ENCODE measurements at places on chromosomes 2 and 18. TPM values are rescaled to one million over a fixed set of nuclear protein-coding genes. Genes with fewer than 3 reads are reported as not detected.
A peak's percentile ranks its signal among the peaks of the same experiment; 100 is the strongest.

SIX2 gene
- total RNA-seq, result 2.9 TPM

NAT8 gene
- total RNA-seq, result not detected

SNTG2 gene
- not detected for total RNA-seq

KCNJ3 gene
- not detected for total RNA-seq

LOXL3 gene
- total RNA-seq, result 11.9 TPM

PSTPIP2 gene
- 6.4 TPM for total RNA-seq

FNDC4 gene
- 7.3 TPM for total RNA-seq

POTEC gene
- total RNA-seq, result not detected

- DNase-seq, result peak; percentile 1
Measured at GRCh38 chr2:16553226-16553625, 112.4 kb downstream of the CYRIA start.

DNA sequence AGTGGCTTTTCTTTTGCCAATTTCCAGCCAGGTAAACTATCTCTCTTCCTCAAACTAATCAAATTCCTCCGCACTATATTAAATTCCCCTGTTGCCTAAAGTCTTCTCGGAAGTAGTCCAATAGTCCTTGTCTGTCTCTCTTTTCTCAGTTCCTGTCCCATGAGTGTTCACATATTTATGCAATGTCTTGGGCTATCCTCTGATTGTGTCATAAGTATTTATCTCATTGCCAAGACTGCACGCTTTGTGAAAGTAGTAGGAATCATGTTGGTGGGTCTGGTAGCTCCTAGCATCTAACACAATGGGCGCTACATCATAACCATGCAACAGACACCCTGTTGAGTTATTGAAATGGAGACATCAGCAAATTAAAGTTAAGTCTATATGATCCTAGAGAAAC lies 59.9 kb upstream of the POU3F3 start:
- no peak for DNase-seq

- no peak for DNase-seq
Measured at GRCh38 chr2:10346929-10347561, 44.3 kb downstream of the HPCAL1 start.

DNA sequence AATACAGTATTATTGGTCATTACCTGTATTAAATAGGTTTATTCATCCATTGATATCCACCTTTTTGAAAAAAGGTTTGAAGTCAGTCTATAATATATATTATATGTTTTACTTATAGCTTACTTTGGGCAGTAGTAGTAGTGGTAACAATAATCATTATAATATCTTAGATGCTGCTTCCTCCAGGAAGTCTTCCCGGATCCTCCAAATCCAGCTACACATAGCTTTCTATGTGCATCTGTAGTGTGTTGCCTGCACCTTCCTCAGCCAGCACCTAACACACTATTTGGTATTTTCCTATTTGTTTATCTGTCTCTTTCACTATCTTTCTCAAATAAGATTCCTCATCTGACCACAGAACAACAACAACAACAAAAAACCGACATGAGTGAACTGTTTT lies 81.0 kb downstream of the PRKCE start:
- no peak for DNase-seq

DNA sequence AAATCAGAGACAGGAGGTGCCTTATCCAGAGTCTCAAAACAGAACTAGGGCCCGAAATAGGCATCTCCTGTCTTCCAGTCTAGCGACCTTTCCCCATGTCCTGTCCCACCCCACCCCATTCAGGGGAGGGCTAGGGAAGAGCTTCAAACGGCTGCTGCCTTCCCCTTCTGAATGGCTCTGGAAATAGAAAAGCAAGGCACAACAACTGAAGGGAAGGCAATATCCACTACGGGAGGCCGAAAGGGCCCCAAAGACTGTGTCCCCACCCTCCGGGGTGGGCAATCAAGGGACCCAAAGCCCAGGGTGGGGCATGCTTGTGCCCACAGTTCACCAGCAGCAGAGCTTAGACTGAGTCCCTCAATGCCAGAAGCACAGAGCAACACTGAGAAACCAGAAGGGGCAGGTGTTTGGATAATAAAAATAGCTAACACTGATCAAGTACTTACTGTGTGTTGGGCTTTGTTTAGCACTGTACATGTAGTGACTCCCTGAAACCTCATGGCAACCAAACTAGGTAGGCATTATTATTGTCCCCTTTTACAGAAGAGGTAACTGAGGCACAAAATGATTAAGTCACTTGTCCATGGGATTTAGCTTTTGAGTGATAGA lies 38.5 kb downstream of the CYRIA start:
- no peak for DNase-seq

GRCh38 chr18:42921226-42921737 lies 194.2 kb downstream of the RIT2 start:
- no peak for DNase-seq

DNA sequence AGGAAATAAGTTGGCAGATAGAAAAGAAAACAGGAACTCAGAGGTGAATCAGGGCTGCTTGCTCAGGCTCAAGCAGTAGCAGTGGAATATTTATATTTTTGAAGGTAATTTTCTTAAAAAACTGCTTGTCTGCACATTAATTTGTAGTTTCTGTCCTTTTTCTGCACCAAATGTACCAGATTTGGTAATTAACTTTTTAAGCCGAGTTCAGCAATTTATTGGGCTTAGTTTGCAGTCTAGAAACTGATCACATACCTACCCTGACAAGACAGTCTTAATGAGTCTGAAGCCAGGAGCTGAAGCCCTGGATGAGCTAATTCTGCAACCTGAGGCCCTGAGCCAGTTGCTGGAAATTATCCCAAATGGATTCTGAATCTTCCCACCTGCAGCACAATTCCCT lies 647.0 kb downstream of the TDRD15 start:
- DNase-seq, result no peak

DNA sequence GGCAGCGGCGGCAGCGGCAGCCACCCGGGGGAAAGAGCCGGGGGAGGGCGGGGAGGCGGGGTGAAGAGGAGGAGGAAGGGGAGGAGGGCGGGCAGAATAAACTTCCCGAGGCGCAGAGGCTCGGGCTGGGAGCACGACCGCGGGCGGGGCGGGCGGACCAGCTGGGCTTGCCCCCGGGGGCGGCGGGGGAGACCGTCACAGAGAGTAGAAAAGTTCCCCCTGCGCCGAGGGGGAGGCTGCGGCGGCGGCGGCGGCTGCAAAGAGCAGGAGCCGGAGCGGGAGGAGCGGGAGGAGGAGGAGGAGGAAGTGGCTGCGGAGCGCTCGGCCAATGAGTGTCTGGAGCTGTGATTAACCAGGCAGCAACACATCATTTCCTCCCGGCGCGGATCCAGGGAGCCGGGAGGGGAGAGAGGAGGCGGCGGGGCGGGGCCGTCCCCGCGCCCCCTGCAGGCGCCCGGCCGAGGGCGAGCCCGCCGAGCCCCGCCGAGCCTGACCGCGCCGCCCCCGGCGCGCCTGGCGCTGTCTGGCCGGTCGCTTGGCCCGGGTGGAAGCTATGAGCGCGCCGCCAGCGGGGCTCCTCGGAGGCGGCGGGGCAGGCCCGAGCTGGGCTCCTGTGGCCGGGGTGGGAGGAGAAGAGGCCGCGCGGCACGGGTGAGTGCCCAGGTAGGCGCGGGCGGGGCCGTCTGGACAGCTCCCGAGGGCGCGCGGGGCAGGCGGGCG lies at the start of gene ACVR1:
Gene ACVR1, minus strand, starts transcription at position 265 of the 720 bp plus-strand sequence. CDS start 76,837 bp downstream, outside the sequence.
- peak; percentile 97 for DNase-seq

- peak; percentile 57 for DNase-seq
Measured at GRCh38 chr2:10434886-10435819, 13.0 kb downstream of the ODC1 start.

- DNase-seq, result peak; percentile 66
Measured at GRCh38 chr2:73952499-73953446, 26.1 kb downstream of the DGUOK start.

GRCh38 chr2:149858901-149859634 lies 271.5 kb upstream of the MMADHC start:
- DNase-seq, result peak; percentile 51

- DNase-seq, result peak; percentile 96
Measured at GRCh38 chr2:152542995-152543481, 174.2 kb downstream of the PRPF40A start.

DNA sequence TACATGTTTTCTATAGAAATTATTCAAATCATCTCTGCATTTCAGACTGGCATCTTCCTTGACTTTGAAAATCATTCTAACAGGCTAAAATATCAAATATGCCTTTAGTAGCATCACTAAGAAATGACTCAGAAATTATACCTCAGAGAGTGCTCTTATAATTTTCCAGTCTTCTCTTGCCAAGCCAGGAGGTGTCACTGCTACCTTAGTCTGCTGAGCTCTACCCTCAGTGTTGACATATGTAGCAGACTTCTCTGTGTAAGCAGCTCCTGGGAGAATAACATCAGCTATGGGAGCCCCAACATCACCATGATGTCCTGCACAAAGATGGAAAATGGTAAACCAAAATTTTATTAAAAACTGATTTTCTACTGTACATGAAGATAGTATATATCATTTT lies 31.6 kb downstream of the NDUFS1 start:
- no peak for DNase-seq

DNA sequence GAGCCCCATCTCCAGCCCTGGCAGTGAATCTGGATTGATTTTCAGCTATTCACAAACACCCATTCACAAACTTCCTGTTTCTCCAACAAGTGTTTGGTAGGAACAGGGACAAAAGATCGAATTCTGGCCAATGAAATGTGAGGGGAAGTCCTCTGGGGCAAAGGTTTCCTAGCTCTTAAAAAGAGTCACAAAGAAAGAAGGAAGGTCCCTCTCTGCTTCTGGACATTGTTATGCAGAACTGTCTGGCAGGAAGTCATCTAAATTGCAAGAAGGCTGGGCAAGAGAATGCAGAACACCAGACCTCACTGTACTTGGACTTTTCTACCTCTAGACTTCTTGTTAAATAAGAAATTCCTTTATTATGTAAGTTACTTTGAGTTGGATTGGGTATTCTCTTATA lies 137.3 kb downstream of the CCDC148 start:
- DNase-seq, result no peak

- DNase-seq, result no peak
Measured at GRCh38 chr18:37529863-37530262, 35.7 kb downstream of the CELF4 start.

DNA sequence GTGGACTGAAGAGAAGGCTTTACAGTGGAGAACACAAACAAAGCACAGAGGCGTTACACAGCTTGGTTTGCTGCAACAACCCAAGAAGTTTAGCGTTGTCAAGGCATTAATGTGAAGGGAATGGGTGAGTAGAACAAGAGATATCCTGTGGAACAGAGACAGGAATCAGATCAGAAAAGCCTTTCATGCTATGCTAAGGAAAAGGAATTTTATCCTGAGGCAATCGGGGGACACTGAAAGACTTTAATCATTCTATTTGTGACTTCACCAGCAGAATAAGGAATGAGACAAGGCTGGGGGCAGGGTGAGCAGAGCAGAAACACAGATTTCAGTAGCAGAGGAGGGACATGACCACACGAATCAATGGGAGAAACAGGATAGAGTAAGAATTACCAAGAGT lies 600.7 kb downstream of the IRS1 start:
- DNase-seq, result no peak

DNA sequence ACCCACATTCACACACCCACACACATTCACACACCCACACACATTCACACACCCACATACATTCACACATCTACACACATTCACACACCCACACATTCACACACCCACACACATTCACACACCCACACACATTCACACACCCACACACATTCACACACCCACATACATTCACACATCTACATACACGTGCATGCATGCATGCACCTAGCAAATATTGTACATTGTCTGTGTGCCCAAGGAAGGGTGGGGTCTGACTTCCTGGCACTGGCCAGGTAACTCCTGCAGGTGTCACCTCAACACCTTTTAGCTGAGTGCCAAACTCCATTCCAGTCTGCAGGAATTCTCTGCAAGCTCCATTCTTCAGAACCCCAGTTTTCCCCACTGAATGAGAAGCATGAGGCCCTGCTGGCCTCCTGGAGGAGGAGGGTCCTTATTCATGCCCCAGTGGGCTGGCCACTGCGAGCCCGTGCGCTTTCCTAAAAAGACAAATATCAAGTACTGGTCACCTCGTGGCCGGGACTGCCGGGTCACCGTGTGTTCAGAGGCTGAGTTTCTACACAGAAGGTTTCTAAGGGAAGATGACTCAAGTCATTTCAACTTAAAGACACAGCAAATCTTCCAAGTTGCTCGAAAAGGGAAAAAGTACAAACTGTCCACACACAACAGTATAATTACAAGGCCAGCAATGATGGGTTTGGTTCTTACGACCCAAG lies 131.5 kb downstream of the HDAC4 start:
- no peak for DNase-seq

- DNase-seq, result peak; percentile 51
Measured at GRCh38 chr2:197805715-197806633, 1.6 kb downstream of the PLCL1 start.

GRCh38 chr2:42849311-42849710 lies 56.9 kb upstream of the HAAO start:
- DNase-seq, result no peak

DNA sequence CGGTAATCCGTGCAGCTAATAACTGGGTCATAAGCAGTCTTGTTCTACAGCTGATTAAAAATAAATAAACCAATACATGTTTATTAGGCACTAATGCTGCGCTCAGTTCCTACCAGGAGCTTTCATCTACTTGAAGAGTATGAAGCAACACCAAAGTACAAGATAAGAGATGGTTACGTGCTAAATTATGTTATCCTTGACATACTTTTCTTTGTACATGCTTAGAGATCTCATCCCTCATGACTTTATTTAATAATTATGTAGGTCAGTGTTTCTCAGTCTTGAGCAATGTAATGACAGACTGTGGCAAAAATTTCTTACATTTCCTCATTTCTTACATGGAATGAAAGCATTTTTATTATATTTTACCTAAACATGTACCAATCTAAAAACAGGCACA lies 54.6 kb upstream of the COBLL1 start:
- DNase-seq, result peak; percentile 46

GRCh38 chr2:19899985-19900930 lies 1.5 kb downstream of the TTC32 start:
- no peak for DNase-seq

DNA sequence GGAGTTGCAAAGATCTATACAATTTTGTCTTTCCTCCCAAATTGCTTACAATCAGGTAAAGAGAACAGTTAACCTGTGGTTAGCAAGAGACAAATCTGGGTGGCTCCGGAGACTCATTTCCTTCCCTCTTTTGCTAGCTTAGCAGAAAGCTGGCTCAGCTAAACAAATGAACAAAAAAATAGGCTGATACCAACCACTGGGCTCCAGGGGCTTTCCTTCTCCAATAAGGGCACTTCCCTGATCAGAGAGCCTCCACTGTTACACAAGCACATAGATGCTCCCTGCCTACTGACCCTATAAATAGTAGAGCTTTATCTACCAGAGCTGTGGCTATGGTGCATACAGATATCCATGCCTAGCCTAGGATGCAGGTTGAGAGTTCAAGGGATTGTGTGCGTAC lies 90.1 kb upstream of the ARL5A start:
- no peak for DNase-seq

- DNase-seq, result no peak
Measured at GRCh38 chr2:169464882-169465281, 14.4 kb upstream of the BBS5 start.

DNA sequence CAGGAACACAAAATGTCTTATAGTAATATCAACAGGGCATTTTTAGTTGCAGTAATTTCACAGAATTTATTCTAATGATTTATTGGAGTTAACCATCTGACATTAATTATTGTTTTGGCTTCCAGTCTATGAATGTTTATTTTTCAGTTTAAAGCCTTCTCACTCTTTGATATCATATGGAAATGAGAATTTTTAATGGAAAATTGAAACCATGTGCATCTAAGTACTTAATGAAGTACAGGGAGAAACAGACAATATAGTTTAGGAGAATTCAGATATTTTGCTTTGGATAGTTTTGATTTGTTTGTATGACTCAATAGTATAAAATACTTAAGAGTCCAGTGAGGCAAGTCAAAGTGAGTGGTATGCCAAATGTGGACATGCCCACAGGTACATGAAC lies 126.1 kb downstream of the OLA1 start:
- DNase-seq, result no peak

- no peak for DNase-seq
Measured at GRCh38 chr2:47218899-47219525, 63.9 kb upstream of the STPG4 start.
